ENCODE measurements at places on chromosomes 5 and 9. TPM values are rescaled to one million over a fixed set of nuclear protein-coding genes. Genes with fewer than 3 reads are reported as not detected.

The MARVELD2 gene
- total RNA-seq = 0.19 TPM

GRCh38 chr5:145506185-145506850 is 328.8 kb downstream of the PRELID2 start:
- no peak for DNase-seq

- no peak for DNase-seq
These were observed 356.1 kb downstream of the SPOCK1 start for GRCh38 chr5:137142764-137143605.

DNA sequence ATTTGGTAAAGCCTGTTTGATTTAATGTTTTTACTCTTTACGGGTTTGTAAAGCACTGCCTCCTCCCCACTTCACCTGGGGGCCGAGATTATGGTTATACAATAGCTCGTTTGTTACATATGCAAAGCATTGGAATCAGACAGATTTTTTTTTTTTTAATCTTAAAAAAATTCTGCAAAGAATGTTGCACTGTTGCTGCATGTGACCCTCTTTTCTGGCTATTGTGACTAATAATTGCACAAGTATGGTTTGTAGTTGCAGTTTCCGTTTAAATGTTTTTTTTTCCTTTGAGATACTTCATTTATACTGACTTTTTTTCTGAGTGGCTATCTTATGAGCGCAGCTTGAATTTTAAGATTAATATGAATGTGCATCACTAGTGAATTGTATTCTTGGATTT is 165.3 kb downstream of the KDM4C start:
- no peak for DNase-seq

Data from CD4-positive, alpha-beta T cell (primary cell).